ENCODE measurements at places on chromosomes 4 and X. TPM values are rescaled to one million over a fixed set of nuclear protein-coding genes. Genes with fewer than 3 reads are reported as not detected.

VCX3A gene
- total RNA-seq: not detected

SSX1 gene
- not detected for total RNA-seq

GRCh38 chr4:101050088-101050836 is 297.1 kb downstream of the PPP3CA start:
- DNase-seq: no peak

DNA sequence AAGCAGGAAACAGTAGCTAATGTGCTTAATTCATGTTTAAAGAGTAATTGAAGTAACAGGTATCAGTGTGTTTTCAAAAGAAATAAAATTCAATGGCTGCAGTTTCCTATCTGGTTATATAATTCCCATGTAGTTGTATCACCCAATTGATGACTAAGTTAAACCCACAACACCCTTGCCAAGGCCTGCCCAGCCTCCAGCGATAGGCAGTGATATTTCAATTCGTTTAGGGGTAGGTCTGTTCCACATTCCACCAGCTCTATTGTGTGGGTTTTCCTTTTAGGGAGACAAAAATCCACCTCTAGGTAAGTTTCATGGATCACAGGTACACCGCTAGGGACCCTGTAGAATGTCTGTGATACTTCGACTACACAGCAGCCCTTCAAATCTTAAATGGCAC is 24.7 kb upstream of the MXRA5 start:
- peak; percentile 79 for DNase-seq

OTC gene
- total RNA-seq: not detected
